ENCODE measurements at places on chromosomes 16 and 17.

- no peak for DNase-seq
These were observed 1.7 kb downstream of the ACADVL start for GRCh38 chr17:7221278-7222092.

GRCh38 chr17:49952912-49953497 is 16.0 kb upstream of the DLX4 start:
- no peak for DNase-seq

- DNase-seq: no peak
These were observed 124.9 kb upstream of the KCNJ16 start for GRCh38 chr17:69949973-69950695.

DNA sequence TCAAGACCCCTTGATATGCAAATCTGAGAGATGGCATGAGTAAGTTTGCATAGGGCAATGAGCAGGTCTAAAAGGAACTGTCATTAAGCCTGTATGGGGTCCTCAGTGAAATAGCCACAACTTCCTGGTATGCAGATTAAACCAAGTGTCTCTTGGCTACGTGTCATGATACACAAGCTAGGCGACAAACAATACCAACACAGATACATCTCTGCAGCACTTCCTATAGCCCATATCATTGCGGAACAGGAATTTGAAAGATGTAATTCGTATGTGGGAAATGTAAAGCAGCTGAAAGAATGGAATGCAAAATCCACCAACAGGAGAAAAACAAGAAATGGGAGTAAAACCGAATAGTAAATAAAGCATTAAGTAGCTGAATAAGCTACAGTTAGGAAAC is 12.9 kb downstream of the PRSS22 start:
- DNase-seq: no peak

All from GM04504 (cell line).